ENCODE measurements at places on chromosomes 16 and 17.

DNA sequence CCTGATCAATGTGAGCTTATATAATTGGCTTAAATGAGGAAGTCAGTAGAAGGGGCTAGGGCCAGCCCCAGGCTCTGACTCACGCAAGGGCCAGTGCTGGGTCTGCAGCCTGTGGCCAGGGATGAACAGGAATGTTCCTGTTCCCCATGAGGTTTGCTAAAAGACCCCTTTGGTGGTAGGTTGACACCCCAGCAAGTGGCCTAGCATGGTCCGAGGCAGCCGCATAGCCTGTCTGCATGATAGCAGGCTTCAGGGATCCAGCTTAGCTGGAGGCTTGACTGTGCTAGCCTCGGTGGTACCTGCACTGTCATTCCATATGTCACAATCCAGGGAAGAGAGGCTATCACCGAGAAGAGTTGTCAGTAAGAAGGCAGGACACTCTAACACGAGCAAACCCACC is 23.5 kb downstream of the TRIM25 start:
- no peak for DNase-seq

- peak; percentile 57 for DNase-seq
Measured at GRCh38 chr17:64615028-64615677, 47.0 kb downstream of the SMURF2 start.

DNA sequence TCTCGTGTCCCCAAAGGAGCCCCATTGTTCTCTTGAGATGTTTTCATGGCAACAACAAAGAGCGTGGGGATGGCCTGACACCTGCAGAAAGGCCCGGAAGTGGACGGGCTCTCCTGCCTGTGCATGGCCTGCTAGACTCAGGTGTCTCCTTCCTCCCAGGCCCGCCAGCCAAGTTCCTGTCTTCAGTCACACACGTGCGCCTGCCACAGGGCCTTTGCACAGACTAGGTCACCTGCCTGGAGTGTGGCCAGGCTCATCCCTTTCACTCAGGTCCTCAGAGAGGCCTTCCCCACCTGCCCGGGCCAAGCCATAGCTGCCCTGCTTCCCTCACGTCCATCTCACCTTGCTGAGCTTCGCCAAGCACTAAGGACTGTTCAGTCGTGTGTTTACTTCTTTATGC is 300.9 kb downstream of the FOXL1 start:
- no peak for DNase-seq

- DNase-seq: no peak
Measured at GRCh38 chr16:24745791-24746190, 16.3 kb downstream of the TNRC6A start.

DNA sequence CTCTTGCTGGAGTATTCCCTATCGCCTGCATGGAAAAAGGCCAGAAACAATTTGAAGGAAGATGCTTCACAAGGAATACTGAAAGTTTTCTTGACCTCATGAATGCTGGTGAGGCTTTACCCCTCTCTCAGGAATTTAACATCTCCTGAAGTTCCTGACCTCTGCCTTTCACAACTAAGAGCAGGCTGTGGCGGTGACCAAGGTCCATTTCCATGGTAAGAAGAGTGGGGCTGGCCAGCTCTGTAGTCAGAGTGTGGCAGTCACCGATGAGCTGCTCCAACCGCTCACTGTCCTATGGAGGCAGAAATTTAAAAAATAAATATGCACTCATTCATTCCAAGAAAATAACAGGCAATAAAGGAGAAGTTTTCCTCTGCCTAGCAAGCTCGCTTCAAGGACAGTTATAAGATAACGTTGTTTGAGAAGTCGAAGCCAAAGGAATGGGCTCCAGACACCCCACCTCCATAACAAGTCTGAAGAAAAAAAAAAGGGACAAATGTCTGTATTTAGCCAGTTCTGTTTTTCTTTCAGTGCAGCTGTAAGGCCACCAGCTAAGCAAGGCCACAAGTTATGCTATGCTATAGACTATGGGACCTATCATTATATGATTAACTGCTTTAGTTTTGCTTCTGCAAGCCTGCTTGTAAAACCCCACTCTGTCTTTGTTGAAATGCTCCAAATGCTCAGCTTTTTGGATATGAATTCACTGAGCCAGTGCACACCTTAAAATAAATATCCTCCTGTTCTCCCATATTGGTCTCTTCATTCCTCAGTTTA is 6.0 kb upstream of the CCL4L2 start:
- DNase-seq: no peak

GRCh38 chr17:31915456-31916100 is 14.1 kb upstream of the UTP6 start:
- no peak for DNase-seq
